Stimulated activated CD4-positive, alpha-beta T cell treated with anti-CD3 and anti-CD28 coated beads, Interleukin-1b, Interleukin-23, amount 100 ng/mL, for 4 hours (primary cell): ENCODE measurements at places on chromosomes 2 and 18.

GRCh38 chr2:217338306-217338916, 478.5 kb upstream of the TNP1 start:
- no peak for DNase-seq

DNA sequence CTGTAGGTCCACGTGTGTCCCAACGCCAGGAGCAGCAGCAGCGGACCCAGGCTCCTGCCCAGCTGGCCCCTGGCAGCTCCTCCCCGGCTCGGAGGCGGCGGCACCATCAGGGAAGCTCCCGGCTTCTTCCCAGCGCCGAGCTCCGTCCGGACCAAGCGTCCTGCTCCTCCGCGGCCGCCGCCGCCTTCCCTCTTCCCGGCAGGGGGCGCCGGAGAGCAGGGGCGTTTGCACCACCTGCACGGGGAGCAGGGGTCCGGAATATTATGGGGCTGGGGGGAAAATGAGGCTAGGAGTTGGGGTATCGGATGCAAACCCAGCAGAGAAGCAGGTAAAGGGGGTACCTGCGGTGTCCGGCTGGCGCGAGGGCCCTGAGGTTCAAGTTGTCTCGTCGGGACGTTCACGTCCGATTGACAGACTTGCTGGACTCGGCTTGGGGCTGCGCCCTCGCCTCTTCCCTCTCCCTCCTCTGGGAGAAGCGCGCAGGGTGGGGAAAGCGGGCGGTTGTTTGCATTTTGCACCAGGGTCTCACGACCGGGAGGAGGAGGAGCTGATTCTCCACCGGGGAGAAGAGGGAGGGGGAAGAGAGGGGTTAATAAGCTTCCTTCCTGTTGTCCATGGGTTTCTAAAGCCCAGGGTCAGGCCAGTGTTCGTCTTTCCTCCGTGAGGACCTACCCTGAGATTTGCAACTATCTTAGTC, at the start of gene CCBE1:
TSS of gene CCBE1 (minus strand) at position 188 of the 697 bp plus-strand sequence.
- no peak for DNase-seq

DNA sequence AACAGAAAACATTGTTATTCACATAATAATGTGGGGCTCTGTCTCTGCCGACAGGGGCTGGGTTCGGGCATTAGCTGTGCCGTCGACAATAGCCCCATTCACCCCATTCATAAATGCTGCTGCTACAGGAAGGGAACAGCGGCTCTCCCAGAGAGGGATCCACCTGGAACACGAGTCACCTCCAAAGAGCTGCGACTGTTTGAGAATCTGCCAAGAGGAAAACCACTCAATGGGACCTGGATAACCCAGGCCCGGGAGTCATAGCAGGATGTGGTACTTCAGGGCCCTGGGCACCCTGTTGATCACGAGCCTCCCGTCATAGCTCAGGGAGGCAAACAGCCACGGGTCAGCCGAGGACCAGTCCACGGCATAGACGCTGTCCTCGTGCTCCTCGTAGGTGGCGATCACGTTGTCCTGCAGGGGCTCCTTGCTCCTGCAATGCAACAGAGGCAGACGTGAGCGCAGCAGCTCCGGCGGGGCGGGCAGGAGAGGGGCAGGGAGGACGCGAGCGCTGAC, 188.5 kb downstream of the EIPR1 start:
- no peak for DNase-seq

DNA sequence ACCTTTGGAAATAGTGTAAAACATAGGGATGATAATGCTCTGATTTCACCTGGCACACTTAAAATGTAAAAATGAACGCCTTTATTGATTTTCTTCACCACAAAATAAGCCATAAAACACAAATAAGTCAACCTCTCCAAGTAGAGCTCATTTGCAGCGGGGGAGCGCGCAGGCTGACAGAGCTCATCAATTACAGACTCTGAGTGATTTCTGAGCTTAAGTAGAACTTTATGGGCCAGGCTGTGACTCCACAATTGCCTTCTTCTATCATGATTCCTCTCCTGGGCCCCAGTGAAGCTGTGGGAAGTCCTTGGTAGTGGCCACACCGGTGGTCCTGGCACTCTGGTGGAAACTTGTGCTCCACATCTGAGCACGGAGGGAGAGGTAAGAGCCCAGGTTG, 789.0 kb upstream of the RAB6C start:
- DNase-seq, result no peak

- DNase-seq, result no peak
Observed at GRCh38 chr18:7940971-7941370, 373.9 kb downstream of the PTPRM start.

DNA sequence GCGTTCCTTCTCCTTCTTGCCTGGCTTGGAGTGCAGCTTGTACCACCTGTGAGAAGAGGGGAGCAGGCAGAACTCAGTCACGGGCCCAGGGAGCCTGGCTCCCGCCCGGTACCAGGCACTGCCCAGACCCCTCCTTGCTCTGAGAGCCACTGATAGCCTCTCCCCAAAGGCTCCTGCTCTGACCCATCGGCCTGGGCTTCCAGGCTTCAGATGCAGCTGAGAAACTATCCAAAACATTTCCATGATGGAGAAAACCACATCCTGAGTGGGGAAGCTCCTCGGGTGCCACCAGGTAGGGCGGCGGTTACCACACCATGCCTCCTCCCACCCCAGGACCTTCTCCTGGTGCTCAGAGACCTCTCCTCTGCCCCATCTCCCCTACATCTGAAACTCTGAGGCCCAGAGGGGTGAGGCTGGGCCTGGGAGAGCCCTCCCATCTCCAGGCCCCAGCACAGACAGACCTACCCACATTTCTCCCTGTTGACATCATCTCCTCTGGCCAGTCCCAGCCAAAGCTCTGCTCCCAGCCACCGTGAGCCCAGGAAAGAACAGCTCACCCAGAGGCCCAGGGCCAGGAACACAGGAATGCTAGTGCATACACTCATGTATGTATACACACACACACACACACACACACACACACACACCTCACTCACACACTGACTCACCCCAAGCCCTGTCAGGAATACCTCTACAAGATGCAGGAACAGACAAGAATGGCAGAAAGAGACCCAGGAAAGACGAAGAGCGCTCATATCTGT, 17.9 kb upstream of the SFXN5 start:
- no peak for DNase-seq

DNA sequence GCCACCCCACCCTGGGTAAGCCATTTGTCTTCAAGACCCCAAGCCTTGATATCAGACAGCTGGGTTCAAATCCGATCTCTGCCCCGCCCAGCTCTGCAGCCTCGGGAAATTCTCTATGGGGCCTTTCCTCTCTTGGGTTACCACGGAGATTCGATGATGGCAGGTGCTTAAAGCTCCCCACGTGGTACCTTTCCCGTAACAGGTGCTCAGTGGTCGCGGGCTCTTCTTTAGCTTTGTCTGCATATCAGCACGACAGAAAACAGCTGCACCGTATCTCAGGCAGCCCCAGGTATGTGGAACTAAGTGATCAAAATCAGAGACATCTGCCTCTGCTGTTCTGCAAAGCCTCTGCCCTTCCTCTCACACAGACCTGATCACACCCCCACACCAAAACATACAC, 37.4 kb downstream of the TTC32 start:
- DNase-seq, result no peak

GRCh38 chr2:189369566-189369965, 71.7 kb upstream of the WDR75 start:
- no peak for DNase-seq

- DNase-seq, result no peak
Observed at GRCh38 chr2:18792684-18793083, 203.3 kb upstream of the NT5C1B start.

GRCh38 chr2:11657646-11658045, 12.3 kb downstream of the NTSR2 start:
- DNase-seq, result no peak

- DNase-seq, result no peak
Observed at GRCh38 chr18:43161528-43161927, 46.0 kb upstream of the RIT2 start.

DNA sequence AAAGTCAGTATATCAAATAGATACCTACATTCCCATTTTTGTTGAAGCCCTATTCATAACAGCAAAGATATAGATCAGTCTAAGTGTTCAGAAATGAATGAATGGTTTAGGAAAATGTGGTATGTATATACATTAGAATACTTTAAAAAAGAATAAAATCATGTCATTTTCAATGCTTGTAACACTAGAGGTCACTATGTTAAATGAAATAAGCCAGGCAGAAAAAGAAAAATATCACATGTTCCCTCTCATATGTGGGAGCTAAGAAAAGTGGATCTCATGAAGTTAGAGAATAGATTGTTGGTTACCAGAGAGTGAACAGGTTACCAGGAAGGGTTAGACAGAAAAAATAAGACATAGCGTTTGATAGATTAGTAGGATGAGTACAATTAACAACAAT, 1111.0 kb upstream of the SLC39A10 start:
- DNase-seq, result no peak

- no peak for DNase-seq
Observed at GRCh38 chr2:170587922-170588321, 127.2 kb upstream of the SP5 start.

DNA sequence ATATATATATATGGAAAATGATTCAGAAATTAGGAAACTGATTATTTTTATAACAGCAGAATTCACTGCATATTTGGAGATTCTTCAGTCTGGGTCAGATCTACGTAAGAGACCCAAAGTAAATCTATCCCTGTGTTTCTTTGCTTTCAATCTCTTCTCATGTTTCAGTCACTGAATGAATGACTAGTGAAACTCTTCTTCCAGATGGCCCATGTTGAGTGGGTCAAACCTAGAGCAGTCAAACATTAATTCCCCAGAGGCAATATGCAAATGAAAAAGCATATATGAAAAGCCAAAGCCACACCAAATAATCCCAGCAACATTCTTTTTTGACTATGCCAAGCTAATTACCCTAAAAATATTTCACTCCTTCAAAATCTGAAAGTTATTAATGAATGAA, 317.3 kb downstream of the RBM43 start:
- no peak for DNase-seq

DNA sequence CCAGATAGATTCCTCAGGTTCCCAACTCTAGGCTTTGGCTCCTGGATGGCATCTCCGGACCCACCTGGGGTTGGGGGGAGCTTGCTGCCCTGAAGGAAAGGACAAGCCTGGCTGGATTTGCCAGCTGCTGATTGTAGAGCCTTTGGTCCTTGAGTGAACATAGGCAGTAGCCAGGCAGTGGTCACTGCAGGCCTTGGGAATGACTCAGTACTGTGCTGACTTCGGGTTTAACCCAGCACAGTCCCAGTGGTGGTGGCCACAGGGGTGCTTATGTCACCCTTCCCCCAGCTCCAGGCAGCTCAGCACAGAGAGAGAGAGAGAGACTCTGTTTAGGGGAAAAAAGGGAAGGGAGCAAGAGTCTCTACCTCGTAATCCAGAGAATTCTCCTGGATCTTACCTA, 27.7 kb upstream of the ACTR2 start:
- no peak for DNase-seq

DNA sequence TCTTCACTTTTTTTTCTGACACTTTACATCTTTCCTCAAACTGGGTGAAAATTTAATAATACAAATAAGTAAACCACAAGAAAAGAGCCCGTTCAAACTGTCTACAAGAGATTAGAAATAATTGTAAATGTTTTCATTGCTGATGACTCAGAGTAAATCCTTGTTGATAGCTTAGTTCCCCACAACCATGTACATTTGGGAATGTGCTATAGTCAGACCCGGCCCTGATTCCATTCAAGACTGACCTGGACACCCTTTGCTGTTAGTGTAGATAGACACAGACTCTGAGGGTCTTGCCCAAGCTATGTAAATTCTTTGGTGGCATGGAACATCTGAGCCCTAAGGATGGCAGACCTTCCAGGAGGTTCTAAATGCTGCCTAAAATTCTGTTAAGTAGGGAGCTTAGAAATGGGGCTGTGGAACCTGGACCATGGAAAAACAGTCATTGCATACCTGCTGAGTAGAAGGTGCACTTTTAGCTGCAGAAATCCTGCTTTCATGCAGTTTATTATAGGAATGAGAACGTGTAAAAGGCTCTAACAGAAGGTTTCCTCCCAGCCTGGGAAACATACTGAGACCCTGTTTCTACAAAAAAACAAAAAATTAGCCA, 3.7 kb downstream of the MALT1 start:
- DNase-seq, result no peak

GRCh38 chr2:126898636-126899035, at the start of gene TEX51:
Gene TEX51, plus strand, starts transcription at chr2:126898890. Its CDS starts 29 bp downstream, at chr2:126898919.
- no peak for DNase-seq

DNA sequence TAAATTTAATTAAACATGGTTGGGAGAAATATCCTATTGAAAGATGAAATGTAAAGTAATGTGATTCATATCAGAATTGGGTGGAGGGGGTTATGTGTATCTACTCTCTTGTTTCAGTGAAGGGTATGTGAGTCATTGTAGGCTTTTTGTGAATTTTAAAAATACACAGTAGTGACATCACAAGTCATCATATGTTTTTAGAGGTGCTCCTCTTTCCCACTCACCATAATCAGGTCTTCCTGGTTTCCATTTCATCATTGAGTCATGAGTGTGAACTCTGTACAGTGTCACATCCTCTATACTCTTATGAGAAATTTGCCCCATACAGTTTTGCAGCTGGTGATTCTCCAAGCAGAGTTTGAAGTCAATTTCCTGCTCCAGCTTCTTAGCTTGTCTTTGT, 18.8 kb downstream of the FSIP2 start:
- DNase-seq, result no peak

GRCh38 chr2:230787101-230787500, 74.5 kb downstream of the CAB39 start:
- no peak for DNase-seq

- no peak for DNase-seq
Observed at GRCh38 chr2:241577413-241578122, 19.0 kb downstream of the BOK start.

GRCh38 chr2:150129921-150130575, 357.4 kb downstream of the RND3 start:
- DNase-seq, result no peak

DNA sequence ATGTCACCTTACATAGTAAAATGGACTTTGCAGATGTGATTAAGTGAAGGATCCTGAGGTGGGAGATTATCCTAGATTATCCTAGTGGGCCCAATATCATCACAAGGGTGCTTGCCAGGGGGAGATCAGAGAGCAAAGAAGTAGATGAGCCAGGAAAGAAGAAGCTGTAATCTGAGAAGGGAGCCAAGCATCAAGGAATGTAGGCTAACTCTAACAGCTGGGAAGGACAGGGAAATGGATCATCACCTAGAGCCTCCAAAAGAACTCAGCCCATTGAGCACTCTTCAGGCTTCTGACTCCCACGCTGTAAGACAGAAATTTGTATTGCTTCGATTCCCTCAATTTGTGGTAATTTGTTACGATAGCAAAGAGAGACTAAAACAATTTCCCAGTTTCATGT, 309.9 kb downstream of the LRP1B start:
- DNase-seq, result no peak

GRCh38 chr18:75066936-75067335, 142.0 kb downstream of the PTGR3 start:
- DNase-seq, result no peak

GRCh38 chr18:48129621-48130082, 199.2 kb upstream of the SMAD2 start:
- DNase-seq, result no peak

DNA sequence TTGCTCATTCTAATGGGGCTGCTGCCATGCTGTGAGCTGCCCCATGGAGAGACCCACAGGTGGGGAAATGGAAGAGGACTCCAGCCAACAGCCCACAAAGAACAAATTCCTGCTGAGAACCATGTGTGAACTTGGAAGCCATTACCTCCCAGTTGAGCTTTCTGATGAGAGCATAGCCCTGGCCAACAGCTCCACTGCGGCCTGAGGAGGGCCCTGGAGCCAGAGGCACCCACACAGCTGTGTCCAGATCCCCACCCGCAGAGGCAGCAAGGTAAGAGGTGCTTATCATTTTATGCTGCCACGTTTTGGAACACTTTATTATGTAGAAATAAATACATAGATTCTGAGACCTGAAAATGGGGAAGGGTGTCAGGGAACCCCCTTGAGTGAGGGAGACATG, 44.2 kb upstream of the OTOS start:
- no peak for DNase-seq
